ENCODE measurements at places on chromosomes 16 and 17.
A peak's percentile ranks its signal among the peaks of the same experiment; 100 is the strongest.

- no peak for DNase-seq
These were observed 154.2 kb downstream of the VPS53 start for GRCh38 chr17:560432-560873.

- DNase-seq, result no peak
These were observed 83.5 kb downstream of the GP2 start for GRCh38 chr16:20243731-20244281.

DNA sequence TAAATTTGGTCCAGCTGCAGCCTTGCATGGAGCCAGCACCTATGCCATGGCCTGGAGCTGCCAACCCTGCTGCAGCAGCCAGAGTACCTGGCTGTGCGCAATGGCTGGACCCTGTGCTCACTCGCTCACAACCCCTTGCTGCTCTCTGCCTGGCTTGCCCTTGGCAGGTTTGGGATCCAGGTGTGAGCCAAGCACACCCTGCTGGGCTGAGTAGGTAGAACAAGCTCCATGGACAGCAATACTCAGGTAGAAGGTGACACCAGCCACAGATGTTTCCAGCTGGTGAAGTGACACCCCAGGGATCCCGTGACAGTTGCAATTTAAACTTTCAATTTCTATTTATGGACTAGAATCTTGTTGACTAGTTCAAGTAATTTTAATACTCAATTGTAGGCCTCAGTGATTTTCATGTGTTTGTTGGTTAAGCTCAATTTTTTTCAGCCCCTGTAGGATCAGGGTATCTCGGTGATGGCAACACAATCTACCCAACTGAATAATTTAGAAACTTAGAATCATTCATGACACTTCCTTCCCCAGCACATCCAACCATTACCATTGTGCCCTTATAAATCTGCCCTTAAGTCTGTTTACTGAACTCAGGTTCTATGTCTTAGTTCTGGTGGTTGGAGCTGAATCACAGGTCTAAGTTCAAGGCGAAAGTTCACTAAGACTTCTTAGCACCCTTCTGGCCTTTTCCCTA lies 480.0 kb downstream of the PMP22 start:
- DNase-seq, result no peak

GRCh38 chr17:37506678-37507077 lies 17.0 kb downstream of the DUSP14 start:
- DNase-seq, result peak; percentile 15

DNA sequence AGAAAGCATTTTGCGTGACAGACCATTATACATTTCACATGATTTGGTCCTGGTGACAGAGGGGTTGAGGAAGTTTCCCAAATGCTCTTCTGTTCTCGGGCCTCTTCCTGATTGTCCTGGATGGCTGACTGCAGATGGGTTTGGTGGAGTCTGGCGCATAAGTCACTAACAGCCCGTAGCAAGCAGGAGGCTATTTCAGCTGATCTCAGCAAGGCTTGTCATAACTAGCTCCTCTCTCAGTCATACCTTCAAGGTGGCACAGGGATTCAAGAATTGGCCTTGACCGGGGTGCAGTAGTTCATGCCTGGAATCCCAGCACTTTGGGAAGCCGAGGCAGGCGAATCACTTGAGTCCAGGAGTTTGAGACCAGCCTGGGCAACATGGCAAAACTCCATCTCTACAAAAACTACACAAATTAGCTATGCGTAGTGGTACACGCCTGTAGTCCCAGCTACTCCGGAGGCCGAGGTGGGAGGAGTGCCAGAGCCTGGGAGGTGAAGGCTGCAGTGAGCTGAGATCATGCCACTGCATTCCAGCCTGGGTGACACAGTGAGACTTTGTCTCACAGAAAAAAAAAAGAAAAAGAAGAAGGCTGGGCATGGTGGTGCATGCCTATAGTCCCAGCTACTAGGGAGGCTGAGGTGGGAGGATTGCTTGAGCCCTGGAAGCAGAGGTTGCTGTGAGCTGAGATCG lies 68.9 kb upstream of the HAS3 start:
- no peak for DNase-seq

GRCh38 chr17:73555199-73555960 lies 88.9 kb downstream of the SDK2 start:
- no peak for DNase-seq

DNA sequence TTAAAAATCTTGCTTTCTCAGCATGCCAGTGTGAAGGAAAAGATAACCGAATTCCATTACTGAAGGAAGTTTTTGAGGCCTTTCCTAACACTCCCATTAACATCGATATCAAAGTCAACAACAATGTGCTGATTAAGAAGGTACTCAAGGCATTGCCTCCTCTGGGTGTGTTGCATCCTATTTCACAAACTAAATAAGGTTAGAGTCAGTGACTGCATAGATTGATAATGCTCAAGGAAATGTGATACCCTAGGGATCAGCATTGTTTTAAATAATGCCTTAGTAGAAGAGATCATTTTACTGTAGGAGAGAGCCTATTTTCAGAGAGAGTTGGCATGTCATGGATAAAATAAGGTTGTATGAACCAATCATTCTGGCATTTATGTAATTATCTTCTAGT lies 36.8 kb downstream of the GDPD1 start:
- no peak for DNase-seq

GRCh38 chr16:10080051-10080772 lies 102.0 kb downstream of the GRIN2A start:
- no peak for DNase-seq

- no peak for DNase-seq
These were observed 73.3 kb downstream of the N4BP1 start for GRCh38 chr16:48536614-48537200.

GRCh38 chr16:4321286-4322120 lies 5.6 kb downstream of the GLIS2 start:
- DNase-seq, result no peak

GRCh38 chr16:14371778-14372431 lies 258.2 kb downstream of the PARN start:
- DNase-seq, result no peak

GRCh38 chr17:39002991-39003715 lies 36.0 kb upstream of the FBXO47 start:
- no peak for DNase-seq

DNA sequence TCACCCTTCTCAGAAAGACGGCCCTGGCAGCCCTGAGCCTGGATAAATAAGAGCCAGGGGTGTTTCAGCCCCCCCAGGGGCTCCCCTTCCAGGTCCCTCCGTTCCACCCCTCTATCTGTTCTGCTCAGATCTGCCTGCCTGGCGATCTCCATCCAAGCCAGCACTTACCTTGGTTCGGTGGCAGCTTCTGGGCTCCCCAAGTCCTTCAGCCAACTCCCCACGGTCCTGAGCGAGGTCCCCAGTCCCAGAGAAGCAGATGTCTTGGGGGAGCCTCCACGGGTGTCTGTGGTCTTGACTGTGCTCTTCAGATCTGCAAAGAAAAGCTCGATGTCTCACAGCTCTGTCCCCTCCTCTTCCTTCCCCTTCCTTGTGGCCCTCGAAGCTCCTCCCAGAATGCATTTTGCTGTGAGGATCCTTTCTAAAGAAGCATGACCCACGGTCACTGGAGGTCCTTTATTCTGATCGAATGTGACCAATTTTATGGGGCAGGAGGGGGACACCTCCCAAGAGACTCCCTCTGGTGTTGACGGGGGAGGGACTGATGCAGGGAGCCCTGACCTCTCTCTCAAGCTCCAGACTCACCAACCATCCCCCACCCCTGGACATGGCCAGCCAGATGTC lies at the start of gene PIK3R6:
Gene PIK3R6, minus strand, starts transcription at position 314 of the 621 bp plus-strand sequence. CDS start 17,880 bp downstream, outside the sequence.
- DNase-seq, result no peak

GRCh38 chr17:4108397-4108796 lies 34.4 kb downstream of the ZZEF1 start:
- DNase-seq, result no peak

DNA sequence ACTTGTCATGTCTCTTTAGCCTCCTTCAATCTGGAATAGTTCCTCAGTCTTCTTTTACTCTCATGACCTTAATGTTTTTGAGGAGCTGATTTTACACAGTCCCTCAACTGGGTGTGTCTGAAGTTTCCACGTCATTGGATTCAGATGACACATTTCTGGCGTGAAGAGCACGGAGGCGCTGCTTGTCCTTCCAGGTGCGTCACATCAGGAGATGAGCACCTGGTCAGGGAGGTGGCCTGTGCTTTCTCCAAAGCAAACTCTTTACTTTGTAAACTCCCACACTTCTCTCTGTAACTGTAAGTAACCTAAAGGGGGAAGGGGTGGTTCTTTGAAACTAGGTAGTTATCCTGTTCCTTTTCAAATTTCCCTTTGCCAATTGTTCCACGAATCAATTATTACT lies 52.5 kb upstream of the MNT start:
- DNase-seq, result no peak

DNA sequence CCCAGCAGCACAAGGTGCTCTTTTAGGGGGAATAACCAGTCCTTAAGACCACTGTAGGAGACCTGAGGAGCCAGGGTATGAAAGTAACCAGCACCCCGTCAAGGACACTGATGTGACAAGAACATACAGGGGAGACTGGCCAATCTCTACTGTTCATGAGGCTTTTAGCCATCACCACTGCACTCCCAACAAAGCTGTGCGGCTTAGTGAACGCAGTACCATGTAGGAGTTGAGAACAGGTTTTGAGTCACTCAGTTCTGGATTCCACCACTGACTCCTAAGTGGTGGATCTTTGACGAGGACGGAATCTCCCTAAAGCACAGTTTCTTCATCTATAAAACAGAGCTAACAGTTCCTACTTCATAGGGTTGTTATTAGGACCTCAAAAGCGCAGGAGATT lies 26.8 kb downstream of the COG4 start:
- DNase-seq, result no peak

DNA sequence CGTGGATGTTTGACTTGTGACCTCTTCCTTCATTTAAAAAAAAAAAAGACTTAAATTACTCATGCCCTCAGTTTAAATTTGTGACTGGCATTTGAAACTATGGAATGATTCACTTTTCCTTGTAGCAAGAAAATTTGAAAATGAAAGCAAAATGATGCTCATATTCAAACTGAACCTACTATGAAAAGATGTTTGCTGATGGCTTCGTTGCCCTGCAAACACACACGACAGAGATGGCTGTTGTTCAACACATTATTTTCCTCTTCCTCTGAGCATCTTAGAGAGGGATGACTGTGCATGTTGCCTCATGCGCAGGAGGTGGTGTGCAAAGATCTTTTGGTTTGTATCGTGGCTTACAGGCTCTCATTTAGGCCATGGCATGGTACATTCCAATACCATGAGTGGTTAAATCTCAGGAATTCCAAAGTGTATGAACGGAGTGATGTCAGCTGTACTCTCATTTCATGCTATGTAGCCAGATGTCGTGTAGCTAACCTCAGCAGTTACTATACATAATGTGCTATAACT lies 164.5 kb downstream of the PRKCA start:
- no peak for DNase-seq

DNA sequence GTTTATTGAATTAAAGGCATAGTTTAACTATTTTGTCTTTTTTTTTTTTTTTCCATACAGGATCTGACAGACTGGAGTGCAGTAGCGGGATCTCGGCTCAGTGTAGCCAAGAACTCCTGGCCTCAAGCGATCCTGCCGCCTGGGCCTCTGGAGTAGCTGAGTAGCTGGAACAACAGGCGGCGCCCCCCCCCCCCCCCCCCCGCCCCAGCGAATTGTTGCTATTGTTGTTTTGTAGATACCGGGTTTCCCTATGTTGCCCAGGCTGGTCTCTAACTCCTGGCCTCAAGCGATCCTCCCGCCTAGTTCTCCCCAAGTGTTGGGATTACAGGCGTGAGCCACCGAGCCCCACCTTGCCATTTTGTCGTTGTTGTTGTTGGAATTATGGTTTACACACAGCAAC lies 1.3 kb upstream of the CENPV start:
- DNase-seq, result no peak

- no peak for DNase-seq
These were observed 39.4 kb downstream of the EFCAB13 start for GRCh38 chr17:47363171-47363570.

DNA sequence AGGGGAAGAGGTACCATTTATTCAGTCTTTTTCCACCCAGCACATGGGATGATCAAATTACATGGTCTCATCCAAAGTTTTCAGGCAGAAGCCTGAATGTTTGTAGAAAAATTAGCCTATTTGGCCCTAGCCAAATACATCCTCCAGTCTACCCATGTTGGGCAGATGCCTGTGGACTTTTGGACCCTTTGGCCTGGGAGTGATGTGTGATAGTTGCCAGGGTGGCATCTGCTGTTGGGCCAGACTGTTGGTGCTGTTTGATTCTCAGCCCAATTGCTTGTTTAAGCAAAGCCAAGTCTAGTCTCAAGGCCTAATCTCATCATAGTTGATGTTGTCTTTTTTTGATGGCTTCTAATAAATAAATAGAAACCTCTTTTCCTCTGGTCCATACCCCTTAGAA lies 419.0 kb downstream of the CDH13 start:
- DNase-seq, result no peak

- DNase-seq, result no peak
These were observed 60.4 kb downstream of the ZDHHC7 start for GRCh38 chr16:84950906-84951305.

DNA sequence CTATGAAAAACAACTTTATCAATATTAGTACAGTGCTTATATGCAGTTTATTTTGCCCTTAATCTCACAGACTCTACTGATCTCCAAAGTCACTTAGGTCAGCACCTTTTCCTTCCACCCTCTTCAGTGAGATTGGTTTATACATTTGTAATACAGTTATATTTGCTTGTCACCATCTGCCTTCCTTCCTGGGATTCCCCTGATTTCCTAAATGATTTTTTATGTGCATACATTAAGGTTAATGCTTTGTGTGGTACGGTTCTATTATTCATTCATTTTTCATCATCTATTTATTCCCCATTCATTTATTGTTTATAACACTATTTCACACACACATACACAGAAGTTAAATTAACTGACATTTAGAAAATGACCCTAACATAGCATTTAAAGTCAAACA lies 419.8 kb upstream of the CDH11 start:
- DNase-seq, result no peak

- no peak for DNase-seq
These were observed 12.4 kb upstream of the ZNF689 start for GRCh38 chr16:30622455-30623032.

- no peak for DNase-seq
These were observed 6.2 kb upstream of the ETV4 start for GRCh38 chr17:43552229-43552837.

DNA sequence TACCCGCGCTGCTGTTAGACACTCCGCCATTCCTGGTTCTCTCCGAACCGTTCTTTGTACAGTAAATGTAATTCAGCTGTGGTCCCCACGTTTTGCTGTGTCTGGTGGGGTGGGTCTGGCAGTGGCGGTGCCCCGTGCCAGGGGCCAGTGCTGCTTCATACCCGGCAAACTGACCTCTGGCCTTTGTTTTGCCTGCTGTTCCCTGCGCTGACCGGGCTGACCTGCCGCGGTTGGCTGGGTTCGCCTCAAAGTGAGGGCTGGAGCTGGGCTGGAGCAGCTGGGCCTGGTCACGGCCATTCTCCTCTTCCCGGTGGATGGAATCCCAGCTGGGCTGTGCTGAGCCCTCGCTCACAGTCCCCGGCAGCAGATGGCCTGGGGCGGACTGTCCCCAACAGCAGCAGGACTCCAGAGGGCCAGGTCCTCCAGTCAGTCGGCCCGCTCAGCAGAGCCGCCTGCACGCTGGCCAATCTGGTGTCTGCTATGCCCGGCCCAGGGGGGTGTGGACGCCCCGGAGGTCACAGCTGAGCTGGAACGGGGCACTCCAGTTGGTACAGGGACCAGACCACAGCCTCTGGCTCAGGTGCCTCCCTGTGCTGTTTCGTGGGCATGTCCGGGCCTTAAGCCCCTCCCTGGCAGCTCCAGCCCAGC lies 1.5 kb upstream of the WFIKKN1 start:
- no peak for DNase-seq
